Stimulated activated CD4-positive, alpha-beta T cell treated with anti-CD3 and anti-CD28 coated beads, Interleukin-1b, Interleukin-23, amount 100 ng/mL, for 4 hours (primary cell): ENCODE measurements at places on chromosomes 4 and X.

- no peak for DNase-seq
Observed at GRCh38 chr4:124321364-124321763, 391.2 kb downstream of the ANKRD50 start.

DNA sequence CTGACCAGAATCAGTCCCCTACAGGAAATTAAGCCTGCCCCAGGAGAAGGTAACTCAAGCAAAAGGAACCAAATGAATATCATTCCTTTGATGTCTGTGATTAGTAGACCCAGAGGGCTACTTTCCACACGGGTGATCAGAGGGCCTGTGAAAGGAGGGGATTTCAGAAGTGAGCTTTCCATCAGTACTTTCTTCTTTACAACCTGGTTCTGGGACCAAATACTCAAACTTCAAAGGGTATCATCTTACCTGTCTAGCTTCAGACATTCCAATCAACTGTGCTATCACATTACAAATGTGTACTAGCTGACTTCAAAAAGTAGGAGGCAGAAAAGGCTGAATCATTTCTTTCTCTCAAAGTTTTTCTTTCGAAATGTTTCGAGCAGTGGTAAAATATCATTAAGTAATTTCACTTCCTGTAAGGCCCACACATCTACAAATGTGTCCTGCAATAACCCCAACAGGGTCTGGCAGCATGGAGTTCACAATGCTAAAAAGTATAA is 23.9 kb downstream of the ACSL4 start:
- no peak for DNase-seq

GRCh38 chr4:48226199-48226598 is 43.4 kb downstream of the TEC start:
- no peak for DNase-seq

DNA sequence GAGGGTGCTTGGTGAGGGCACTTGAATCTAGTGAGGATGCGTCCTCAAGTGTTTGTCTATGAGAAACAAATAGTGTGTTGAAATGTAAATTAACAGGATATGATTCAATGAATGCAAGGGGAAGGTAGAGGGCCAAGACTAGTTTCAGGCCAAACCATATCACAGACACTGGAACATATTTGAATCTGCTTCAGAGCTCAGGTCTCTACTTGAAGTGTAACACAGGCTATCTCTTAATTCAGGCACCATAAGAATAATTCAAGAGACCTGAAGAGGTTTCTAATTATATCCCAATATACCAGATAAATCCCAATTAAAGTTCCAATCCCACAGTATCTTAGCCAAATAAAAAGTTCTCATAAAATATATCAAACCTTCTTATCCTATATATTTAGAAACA is 146.5 kb upstream of the INTU start:
- no peak for DNase-seq

DNA sequence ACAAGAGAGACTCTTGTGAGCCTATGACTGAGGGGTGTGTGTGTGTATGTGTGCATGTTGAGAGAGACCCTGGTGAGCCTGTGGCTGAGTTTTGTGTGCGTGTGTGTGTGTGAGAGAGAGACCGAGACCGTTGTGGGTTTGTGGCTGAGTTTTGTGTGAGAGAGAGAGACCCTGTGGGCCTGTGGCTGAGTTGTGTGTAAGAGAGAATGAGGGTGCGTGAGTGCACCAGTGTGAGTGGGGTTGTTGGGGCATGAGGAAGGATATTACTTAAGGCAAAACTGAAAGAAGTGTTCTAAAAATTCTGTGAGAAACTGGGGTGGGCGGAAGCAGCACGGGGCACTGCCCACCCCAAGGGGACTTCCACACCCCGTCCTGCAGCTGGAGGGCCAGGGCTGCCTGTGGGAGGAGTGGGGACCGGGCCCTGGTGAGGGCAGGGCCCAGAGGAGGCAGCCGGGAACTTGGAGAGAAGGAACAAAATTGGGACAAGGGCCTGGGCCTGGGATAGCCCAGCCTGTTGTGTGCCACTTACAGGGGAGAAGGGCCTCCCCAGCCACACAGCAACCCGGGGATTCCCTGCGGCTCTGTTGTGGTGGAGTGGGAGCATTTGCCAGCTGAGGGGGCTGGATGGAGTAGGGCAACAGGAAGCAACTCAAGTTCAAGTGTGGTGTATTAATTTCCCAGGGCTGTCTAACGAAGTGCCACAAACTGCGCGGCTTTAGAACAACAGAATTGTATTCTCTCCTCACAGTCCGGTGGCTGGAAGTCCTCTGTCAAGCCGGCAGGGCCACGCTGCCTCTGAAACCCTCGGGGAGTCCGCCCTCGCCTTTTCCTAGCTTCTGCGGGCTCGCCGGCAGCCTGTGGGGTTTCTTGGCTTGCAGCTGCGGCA is 22.1 kb downstream of the TMEM131L start:
- DNase-seq = peak; percentile 67

- DNase-seq = no peak
Observed at GRCh38 chr4:7187168-7187535, 5.2 kb upstream of the SORCS2 start.

GRCh38 chr4:6337331-6337935 is 67.8 kb downstream of the WFS1 start:
- DNase-seq = no peak

GRCh38 chrX:19639056-19639455 is 123.7 kb upstream of the MAP3K15 start:
- DNase-seq = no peak

- no peak for DNase-seq
Observed at GRCh38 chr4:156623376-156623775, 348.2 kb downstream of the PDGFC start.

- no peak for DNase-seq
Observed at GRCh38 chrX:151563449-151563848, at the start of gene PASD1. Gene PASD1, plus strand, starts transcription at chrX:151563675. Its CDS starts 37,879 bp downstream, at chrX:151601554.

DNA sequence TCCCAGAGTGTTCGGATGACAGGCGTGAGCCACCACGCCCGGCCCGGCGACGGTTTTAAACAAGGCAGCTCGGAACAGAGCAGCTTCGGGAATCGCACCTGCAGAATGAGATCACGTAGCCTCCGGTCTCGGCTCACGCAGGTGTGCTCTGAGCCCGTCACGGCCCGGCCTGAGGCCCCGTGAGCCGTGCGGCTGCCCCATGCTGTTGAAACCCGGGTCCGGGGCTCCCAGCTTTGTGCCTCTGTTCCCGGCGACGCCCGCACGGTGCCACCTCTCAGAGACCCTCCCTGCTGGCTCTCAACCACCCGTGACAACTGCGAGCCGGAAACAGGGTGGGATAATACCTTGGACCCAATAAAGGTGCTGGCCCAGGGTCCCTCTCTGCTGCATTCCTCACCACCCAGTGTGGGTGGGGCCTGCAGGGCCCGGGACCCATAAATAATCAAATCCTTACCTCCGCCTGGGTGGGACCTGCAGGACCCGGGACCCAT is 13.4 kb upstream of the PLCXD1 start:
- DNase-seq = no peak

DNA sequence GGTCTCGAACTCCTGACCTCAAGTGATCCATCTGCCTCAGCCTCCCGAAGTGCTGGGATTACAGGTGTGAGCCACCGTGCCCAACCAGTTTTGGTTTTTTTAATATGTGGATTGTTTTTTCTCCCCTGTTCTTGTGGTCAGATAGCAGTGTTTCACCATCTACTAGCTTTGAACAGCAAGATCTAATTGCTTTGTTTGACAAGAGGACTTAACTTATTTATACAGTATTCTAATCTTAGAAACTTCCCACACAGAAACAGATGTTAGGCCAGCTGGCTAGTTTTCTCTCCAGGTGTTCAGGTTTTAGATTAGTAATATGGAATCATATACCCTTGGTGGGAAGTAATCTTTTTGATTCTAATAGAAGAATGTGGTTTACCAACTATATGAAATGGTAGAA is 12.9 kb downstream of the ING2 start:
- no peak for DNase-seq

DNA sequence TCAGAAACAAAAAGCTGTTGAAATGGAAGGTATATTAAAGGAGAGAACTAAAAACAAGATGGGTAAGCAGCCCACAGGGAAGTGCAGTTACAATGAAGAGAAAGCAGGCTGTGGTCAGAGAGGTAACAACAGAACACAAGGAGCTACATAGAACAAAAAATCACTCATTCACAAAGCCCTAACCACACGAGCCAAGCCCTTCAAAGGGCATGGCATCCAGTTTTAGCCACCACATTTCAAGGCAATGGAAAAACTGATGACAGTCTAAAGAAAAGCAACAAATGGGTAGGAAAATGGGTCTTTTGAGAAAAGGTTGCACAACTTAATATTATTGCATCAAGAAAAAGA is 37.5 kb downstream of the KDR start:
- no peak for DNase-seq

- DNase-seq = no peak
Observed at GRCh38 chrX:15877380-15877779, 22.8 kb upstream of the AP1S2 start.

- DNase-seq = no peak
Observed at GRCh38 chr4:24589448-24589847, 5.1 kb upstream of the DHX15 start.

- DNase-seq = no peak
Observed at GRCh38 chr4:126895988-126896570, 736.7 kb upstream of the INTU start.

GRCh38 chr4:128757712-128758111 is 51.8 kb upstream of the JADE1 start:
- DNase-seq = no peak

DNA sequence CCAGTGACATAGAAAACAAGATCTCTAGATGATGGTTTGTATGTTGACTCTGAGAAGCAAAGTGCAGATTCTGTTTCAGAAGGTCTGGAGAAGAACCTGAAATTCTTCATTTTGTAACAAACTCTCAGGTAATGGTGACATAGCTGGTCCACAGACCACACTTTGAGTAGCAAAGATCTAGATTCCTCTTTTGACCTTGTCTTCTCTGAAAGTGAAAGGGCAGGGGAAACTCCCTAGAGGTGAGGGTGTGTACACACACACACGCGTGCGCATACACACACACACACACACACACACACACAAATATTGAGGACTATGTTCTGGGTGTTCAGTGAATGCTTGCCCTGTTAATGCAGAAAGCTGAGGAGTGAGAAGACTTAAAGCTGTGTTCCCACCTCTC is 110.1 kb downstream of the NHSL2 start:
- DNase-seq = no peak

- DNase-seq = no peak
Observed at GRCh38 chr4:143531380-143531779, 17.9 kb downstream of the SMARCA5 start.

GRCh38 chr4:88130544-88131305 is 27.7 kb downstream of the ABCG2 start:
- no peak for DNase-seq

DNA sequence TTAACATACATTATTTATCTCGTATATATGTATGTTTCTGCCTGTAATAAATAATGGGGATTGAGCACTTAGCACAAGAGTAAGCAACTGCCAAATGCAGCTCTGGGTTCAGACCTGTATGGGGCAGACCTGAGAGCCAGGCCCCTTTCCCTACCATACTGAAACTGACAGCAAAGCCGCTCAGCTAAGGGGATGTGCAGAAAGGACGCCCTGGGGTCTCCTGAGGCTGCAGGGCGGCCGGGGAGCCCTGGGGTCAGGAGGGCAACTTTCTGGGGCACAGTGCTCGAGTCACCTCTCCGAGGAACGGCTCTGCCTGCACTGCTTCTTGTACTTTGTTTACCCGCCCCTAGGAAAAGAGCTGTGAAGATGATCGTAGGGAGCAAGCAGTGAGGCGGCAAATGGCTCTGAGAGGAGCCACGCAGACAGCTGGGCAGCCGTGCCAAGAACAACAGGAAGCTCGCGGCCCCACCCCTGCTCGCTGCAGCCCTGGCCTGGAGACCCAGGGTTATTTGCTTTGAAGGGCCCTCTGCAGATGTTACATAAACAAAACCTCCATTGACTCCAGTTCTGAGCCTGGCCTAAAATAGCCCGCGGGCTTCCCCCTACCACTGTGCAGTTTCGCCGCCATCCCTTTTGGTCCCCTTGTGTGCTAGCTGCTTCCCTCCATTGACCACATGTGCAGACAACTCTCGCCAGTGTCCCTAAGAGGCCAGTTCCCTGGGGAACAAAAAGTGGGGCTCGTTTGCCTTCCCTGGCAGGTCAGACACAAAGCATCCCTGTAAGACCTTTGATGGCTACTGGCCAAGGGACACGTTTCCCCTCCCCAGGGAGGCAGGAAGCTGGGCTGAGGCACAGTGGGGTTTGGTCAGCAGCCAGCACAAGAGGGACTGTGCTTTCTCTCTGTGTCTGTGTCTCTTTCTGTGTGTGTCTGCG is 111.3 kb upstream of the LNX1 start:
- DNase-seq = no peak

- no peak for DNase-seq
Observed at GRCh38 chr4:85672116-85672515, 197.2 kb downstream of the ARHGAP24 start.

DNA sequence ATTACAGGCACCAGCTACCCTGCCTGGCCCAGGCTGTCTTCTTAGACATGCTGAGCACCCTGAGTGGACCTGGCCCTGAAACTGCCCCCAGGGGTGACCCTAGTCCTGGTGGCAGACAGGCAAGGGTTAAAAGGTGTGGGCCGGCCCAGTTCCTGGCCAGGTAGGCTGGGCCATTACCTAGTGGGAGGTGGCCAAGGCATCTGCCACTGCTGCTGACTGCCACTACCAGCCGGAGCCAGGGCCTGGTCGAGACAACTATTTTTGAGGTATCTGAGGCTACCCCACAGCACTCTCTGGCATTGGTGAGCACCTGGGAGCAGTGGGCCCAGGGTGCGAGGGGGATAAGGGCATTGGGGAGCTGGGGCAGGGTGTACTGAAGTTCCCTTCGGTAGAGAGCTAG is at the start of gene CCDC120:
CCDC120 (plus strand) TSS at position 206 of the 400 bp plus-strand sequence. CDS start 3,043 bp downstream, outside the sequence.
- DNase-seq = no peak

DNA sequence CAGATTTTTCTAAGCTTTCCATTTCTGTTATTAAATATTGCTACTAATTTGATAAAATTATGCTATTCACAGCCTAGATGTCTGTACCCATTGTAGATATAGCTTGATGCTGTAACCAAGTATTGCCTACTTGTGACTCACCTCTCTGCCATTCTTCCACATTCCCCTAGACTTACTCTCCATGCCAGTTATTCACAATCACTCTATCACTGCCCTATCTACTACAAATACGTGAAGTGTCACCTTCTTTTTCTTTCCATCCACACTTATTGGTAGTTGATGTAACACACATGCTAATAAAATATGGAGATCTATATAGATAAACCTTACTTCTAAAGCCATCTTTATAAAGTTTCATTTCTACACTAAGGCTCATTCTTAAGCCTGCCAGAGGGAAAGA is 179.4 kb upstream of the PACRGL start:
- no peak for DNase-seq

GRCh38 chrX:100871594-100872560 is 2.3 kb downstream of the NOX1 start:
- DNase-seq = no peak

DNA sequence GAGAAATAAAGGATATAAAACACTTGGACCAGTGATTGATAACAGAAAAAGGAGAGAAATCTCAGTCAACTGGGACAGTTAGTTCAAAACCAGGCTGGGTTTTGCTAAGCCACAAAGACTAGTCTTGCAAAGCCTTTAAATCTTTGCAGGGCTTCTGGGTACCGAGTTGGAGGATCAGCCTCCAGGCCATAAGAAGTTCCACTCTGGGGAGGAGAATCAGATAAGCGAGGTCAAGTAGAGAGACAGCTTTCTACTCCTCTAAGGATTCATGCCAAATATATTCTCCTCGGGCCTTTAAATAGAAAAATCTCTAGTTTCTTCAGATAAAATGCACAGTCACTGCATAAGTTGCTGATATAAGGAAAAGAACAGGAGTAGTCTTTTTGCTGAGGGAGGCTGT is 92.7 kb downstream of the MFAP3L start:
- DNase-seq = no peak

- no peak for DNase-seq
Observed at GRCh38 chr4:12126474-12126873, 697.8 kb upstream of the HS3ST1 start.
